ENCODE measurements at places on chromosomes 13 and 19. TPM values are rescaled to one million over a fixed set of nuclear protein-coding genes. Genes with fewer than 3 reads are reported as not detected.

The ZIM2 gene
- not detected for total RNA-seq

The OR7A10 gene
- not detected for total RNA-seq

The ZNF221 gene
- total RNA-seq = 3.8 TPM

The YJEFN3 gene
- total RNA-seq = 4.5 TPM

The ZNF90 gene
- total RNA-seq = not detected

The SMIM44 gene
- total RNA-seq = not detected

The BBC3 gene
- 13.2 TPM for total RNA-seq

- no peak for DNase-seq
Observed at GRCh38 chr19:45368737-45369340, 1.5 kb downstream of the ERCC2 start.

- no peak for DNase-seq
Observed at GRCh38 chr13:63086286-63086685, 1670.6 kb upstream of the PCDH20 start.

- peak; percentile 100 for DNase-seq
Observed at GRCh38 chr19:13794757-13795589, at the start of gene ZSWIM4. TSS of gene ZSWIM4 (plus strand) at chr19:13795443. CDS start at chr19:13795649, 206 bp downstream.

GRCh38 chr19:57282011-57282643 is 1.8 kb downstream of the ZNF460 start:
- DNase-seq = no peak

GRCh38 chr13:43433691-43434141 is 353.1 kb downstream of the ENOX1 start:
- DNase-seq = peak; percentile 90

- DNase-seq = peak; percentile 10
Observed at GRCh38 chr19:14021474-14021873, 6.5 kb upstream of the RLN3 start.

- no peak for DNase-seq
Observed at GRCh38 chr13:99608345-99608744, 107.1 kb downstream of the TM9SF2 start.

DNA sequence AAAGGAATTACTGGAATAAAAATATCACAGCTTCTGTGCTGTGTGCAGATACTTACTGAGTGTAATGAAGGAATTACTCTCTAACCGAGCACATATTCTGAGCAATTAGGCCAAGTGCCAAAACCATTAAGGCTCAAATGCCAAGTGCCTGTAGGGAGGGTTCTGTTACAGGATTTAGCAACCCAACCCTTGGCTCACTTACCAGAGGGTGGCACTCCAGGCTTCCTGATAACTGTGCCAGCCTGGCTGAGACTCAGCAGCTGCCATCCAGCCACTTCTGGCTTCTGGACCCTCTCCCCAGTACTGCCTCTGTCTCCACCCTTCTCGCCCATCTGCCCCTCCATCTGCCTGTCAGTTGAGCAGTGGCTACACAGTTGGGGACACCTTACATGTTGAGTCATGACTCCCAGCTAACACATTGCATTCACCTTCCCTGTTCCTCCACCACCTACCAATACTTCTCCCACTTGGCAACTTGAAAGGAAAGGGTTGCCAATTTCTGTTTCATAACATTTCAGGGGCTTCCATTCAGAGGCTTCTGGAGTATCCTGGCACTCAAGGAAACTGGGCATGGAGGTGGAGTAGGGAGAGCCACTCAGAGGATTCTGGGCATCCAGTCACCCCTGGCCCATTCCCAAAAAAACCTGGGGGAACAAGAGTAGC is 110.5 kb downstream of the COG6 start:
- DNase-seq = peak; percentile 88

DNA sequence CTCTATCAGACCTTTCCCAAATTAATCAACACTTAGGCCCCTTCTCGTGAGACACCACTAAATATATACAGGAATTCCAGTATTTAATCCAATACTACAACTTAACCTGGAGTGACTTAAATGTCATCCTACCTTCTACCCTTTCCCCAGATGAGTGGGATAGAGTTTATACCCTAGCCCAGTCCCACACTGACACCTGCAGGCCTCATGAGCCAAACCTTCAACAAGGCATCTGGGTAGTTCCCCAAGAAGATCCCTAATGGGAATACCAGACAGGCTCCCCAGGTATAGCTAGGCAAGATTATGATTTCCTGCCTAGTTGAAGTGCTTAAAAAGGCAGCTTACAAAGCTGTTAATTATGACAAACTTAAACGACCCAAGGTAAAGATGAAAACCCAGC is 15.9 kb downstream of the ZNF83 start:
- no peak for DNase-seq

GRCh38 chr19:3720349-3720917 is 12.2 kb downstream of the TJP3 start:
- DNase-seq = no peak

GRCh38 chr13:97266772-97267417 is 44.8 kb downstream of the MBNL2 start:
- no peak for DNase-seq

DNA sequence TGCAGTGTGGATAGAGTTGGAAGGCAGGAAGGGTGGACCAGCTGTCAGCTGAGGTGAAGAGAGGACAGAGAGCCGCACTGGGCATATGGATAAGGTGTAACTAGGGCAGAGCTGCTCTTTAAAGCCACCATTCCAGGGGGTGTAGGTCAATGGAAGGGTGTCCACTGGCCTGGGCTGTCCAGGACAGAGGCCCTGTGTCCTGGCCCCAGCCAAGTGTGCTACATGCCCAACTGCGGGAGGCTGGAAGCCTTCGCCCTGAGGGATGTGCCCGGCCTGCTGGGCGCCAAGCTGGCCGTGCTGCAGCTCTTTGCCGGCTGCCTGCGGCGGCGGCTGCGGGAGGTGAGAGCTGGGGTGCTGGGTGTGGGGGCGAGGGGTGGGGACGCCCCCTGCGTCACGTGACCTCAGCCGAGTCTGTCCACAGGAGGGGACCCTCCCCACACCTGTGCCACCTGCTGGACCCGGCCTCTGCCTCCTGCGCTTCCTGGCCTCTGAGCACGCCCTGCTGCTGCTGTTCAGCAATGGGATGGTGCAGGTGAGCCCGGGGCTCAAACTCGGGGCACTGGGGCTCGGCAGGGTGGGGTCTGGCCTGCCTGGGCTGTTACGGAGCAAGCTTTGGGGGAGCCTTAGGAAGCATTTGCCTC is 9.8 kb downstream of the PLK5 start:
- no peak for DNase-seq

GRCh38 chr13:30276178-30276577 is 31.2 kb downstream of the KATNAL1 start:
- peak; percentile 40 for DNase-seq

DNA sequence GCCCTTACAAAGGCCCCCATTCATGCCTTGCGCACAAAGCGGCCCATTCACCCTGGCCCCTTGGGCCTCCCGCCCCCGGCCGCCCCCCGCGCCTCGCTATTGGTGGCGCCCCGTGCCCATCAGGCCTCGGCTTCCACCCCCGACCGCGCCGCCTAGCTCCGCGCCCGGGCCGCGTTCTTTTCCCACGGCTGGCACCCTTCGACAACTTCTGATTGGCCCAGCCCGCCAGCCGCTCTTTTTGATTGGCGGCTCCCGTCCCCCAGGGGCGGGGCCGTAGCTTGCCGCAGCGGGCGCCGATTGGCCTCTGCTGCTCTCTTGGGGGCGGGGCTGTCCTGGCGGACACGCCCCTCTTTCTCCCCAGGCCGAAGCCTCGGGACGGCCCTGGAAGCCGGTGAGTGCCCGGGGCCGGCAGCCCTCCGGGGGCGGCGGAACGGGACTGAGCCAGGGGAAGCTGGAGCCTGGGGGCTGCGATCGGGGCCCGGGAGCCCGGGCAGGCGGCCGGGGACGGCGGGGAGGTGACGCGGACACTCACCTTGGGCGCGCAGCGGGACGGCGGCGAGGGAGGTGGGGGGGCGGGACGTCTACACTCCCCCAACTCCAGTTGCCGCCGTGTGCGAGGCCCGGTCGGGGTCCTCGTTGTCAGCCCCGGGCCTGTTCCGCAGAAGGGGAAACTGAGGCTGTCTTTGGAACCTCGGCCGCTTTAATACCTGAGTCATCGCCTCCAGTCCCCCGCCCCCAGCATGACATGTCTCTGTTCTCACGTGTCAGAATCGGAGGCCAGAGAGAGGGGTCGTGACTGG is at the start of gene MYH14:
Gene MYH14, plus strand, starts transcription at position 342 of the 800 bp plus-strand sequence. CDS start 6,744 bp downstream, outside the sequence.
- DNase-seq = no peak

- DNase-seq = no peak
Observed at GRCh38 chr13:113048766-113049165, 56.8 kb upstream of the F7 start.

Data from myocyte (in vitro differentiated cells).